CD8-positive, alpha-beta T cell (primary cell): ENCODE measurements at places on chromosomes 5 and 9. TPM values are rescaled to one million over a fixed set of nuclear protein-coding genes. Genes with fewer than 3 reads are reported as not detected.

DNA sequence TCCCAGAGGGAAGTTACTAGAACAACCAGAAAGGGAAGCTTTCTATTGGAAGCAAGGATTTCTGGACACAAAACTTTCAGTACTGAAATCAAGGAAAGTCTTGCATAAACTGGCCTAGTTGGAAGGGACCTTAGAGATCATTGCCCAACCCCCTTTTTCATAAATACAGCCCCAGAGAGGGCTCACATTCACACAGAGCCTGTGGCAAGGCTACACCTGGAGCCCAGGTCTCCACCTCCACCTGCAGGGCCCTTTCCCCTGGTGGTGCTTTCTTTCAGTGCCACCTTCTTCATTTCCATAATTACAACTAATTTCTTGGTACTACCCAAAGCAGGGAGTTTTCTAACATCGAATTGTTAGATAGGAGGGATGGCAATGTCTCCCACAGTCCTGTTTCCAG is 85.7 kb downstream of the ADRB2 start:
- DNase-seq: no peak

DNA sequence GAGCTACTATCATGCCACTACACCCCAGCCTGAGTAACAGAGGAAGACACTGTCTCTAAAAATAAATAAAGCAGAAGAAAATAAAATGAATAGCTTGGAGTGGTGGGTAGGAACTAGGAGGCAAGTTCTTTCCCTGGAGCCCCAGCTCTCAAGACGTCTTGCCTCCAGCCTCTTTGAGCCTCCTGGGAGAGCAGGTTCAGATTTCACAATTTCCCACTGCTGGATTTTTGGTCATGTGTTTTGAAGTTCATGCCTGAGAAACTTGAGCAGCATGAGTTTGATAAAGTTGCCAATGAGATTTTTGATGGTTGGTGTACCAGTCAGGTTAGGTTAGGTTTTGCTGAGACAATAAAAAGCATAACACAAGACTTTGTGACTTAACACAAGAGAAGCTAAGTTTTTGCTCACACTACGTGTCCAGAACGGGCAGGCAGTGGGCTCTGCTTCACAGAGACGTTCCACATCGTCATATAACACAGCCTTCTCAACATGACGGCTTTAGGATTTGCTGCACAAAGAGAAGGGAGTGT is 4.1 kb upstream of the CCDC69 start:
- DNase-seq: no peak

Gene QRFP
- not detected for total RNA-seq

Gene F2RL2
- total RNA-seq: not detected

Gene CEP72
- total RNA-seq: 7.4 TPM

Gene DNLZ
- 21.0 TPM for total RNA-seq
